Activated CD8-positive, alpha-beta memory T cell treated with anti-CD3 and anti-CD28 coated beads for 4 hours (primary cell): ENCODE measurements at places on chromosomes 12 and 14.

DNA sequence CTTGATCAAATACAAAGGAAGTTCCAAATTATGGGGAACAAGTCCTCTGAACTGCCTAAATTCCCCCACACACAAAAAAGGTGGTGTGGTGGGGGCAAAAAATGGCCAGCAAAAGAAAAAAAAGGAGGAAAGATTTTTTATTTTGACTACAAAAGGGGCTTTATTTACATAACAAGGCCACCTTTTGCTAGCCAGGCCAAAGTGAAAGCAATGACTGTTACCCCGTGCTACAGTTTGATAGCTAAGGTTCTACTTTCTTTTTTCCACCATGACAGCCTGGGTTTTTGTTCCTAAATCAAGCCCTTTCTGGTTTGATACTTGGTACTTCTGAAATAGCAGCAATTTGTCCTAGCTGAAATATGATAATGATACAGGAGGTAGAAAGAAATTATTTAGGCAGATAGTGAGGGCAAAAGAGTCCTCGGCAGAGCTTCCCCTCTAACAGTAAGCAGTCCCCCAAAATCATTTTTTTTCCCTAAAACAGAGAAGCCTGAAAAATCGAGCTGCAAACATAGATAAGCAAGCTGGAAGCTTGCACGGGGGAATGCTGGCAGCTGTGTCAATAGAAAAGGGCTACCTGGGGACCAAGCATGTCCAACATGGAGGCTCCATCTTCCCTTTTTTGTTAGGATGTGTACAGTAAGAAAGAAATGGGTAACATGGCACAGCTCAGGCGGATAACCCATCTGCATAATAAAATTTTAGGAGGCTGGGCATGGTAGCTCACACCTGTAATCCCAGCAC is 8.9 kb upstream of the B4GALNT1 start:
- no peak for DNase-seq

GRCh38 chr12:112468046-112468445 is 49.3 kb downstream of the PTPN11 start:
- no peak for DNase-seq

- no peak for DNase-seq
Measured at GRCh38 chr12:15201056-15201455, 20.2 kb downstream of the RERG start.

GRCh38 chr12:53352331-53353256 is 16.4 kb upstream of the SP7 start:
- DNase-seq = peak; percentile 71

DNA sequence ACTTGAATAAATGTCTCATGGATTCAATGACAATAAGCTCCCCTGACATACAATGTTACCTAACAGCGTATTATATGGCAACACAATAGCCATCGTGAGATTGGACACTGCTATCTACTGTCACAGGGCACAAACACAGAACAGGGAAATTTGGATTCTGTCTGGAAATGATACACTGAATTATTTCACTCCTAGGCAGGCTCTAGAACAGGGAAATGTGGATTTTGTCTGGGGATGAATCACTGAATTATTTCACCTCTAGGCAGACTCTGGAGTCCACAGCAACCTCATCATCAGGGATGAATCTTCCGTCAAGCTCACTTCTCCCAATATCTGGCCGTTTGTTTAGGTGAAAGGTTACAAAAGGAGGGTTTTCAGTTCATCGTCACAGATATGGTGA is 288.8 kb downstream of the TMEM132D start:
- DNase-seq = no peak

- no peak for DNase-seq
Measured at GRCh38 chr12:56988207-56988739, 18.1 kb downstream of the ZBTB39 start.

- DNase-seq = no peak
Measured at GRCh38 chr14:57632649-57633048, 139.0 kb upstream of the CCDC198 start.

- no peak for DNase-seq
Measured at GRCh38 chr12:117294189-117294603, 67.2 kb downstream of the NOS1 start.

DNA sequence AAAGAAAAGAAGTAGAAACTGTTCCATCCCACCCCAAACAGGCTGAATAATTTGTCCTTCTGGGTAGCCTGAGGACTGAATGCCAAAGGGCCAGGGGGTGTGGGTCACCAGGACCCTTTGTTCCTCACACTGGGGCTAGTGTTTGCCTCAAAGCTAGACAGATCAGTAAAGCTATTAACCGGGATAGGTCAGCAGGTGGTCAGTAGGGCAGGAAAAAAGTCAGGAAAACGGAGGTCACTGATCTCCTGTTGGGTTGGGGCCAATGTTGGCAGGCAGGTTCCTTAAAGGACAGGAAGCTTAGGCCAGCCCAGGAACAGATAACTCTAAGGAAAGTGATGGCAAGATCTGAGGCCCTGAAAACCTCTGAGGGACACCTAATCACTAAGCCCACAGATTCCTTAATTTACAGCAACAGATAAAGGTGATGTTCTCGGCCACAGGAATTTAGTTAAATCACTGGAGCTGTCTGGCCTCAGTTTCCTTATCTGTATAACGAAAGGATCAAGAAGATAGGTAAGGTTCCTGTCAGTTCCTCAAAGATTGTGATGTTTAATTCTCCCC is 22.7 kb upstream of the TMPO start:
- no peak for DNase-seq

DNA sequence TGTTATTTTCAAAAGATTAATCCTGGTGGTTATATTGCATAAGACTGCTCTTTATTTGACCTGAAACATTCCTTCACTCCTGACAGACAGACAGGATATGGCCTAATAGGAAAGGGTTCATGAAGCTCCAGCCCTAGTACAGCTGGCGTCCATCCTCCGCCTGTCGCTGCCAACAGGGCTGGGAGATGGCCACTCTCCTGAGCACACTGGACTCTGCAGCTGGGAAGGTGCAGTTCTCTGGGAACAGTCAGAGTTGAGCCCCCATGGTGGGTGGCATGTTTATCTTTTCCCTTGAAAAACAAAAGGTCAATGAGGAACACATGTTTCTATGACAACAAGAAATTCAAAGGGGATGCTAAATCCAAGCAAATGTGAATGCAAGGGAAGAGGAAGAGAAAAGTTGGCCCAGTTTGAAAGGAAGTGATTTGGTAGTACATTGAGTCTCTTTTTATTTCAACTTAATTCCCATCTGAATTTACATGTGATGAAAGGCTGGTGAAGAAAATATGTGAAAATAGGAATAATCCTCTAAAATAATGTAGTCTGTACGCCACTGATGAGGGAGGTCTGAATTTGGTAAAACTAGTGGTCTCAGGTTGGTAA is 89.9 kb upstream of the DCN start:
- no peak for DNase-seq

GRCh38 chr14:52106840-52107239 is 38.0 kb upstream of the NID2 start:
- DNase-seq = no peak

- no peak for DNase-seq
Measured at GRCh38 chr12:57894399-57895292, 46.7 kb upstream of the ATP23 start.

DNA sequence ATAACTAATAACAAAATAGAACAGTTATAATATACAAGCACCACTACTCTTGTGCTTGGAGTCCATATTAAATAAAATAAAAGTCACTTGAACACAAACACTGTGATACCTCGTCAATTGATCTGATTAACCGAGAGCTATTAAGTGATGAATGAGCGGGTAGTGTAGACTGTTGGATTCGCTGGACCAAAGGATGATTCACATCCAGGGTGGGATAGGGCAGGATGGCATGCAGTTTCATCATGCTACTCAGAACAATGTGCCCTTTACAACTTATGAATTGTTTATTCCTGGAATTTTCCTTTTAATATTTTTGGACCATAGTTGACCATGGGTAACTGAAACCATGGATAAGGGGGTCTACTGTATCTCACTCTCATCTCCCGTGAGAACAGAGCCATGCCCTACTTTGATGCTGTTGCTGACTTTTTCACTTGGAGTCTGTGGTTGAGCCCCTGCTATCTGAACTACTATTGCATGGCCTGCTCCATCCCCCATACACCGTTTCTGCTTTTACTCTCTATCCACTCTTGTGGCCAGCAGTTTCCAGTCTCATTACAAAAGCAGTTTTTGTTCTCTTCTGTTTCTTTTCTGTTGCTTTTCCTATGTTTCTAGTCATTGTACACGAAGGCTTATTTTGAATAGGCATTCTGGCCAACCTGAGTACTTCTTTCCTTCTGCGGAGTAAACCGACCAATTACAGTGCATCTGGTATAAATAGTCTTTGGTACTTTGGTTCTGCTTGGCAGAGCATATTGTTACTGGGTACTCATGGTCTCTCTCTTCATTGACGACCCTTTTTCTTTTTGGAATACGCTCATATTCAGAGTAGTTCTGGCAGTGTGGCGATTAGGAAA is 12.2 kb downstream of the TMTC2 start:
- DNase-seq = no peak

- no peak for DNase-seq
Measured at GRCh38 chr14:20498622-20499021, 6.7 kb upstream of the RNASE10 start.

DNA sequence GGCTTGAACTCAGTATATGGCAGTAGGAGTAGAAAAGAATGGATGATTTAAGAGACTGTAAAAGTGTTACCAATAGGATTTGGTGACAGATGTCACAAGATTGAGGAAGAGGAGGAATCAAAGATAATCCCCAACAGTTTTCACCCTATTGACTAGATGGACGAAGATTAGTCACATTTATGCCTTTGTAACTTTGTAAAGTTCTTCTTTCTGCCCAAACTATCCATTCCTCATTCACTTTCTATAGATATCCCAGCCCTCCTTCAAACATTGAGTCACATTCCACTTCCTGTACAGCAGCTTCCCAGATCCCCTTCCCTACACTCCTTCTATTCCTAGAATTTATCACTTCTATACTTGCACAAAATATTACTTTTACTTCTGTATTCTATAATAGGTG is 207.9 kb downstream of the BTG1 start:
- no peak for DNase-seq

DNA sequence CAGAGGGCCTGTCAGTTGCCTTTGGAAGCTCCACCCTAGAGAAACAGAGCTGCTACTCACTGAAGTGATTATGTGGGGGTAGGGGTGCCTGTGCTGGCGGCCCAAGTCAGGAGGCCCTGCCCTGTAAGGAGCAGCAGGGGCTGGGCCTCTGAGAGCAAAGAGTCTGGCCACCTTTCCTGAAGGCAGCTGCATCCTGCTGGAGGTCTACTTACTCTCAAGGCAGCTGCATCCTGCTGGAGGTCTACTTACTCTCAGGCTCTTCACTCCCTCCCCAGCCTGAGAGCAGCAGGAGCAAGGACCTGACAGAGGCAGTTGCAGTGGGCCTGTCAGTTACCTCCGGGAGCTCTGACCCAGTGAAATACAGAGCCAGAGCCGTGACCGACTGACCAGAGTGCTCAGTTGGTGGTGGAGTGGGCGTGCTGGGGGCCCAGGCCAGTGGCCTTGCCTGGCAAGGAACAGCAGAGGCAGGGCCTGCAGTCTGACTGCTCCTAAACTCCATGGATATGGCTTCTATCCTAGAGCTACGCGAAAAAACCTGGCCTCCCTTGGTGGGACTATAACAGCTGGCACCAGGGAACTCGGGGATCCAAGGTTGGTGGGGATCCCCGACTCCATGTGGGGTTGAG is 32.3 kb downstream of the RAD51B start:
- no peak for DNase-seq

GRCh38 chr14:21300892-21301291 is 21.0 kb downstream of the RPGRIP1 start:
- DNase-seq = no peak

DNA sequence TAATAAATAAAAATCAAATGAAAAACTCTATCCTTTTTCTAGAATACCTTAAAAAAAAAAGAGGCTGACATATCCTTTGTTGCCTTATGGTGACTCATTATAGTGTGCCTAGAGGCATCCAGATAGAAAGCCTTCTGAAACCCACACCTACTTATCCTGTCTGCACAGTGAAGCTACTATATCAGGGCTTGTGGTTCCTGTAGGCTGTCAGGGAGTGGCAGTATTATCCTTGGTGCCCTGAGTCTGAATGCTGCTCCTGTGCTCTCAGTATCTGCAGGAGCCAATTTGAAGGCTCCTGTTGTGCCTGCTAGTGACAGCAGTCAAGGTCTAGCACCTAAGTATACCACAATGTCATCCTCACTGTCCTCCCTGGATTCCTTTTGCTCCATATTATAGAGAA is 168.4 kb upstream of the AVPR1A start:
- no peak for DNase-seq

DNA sequence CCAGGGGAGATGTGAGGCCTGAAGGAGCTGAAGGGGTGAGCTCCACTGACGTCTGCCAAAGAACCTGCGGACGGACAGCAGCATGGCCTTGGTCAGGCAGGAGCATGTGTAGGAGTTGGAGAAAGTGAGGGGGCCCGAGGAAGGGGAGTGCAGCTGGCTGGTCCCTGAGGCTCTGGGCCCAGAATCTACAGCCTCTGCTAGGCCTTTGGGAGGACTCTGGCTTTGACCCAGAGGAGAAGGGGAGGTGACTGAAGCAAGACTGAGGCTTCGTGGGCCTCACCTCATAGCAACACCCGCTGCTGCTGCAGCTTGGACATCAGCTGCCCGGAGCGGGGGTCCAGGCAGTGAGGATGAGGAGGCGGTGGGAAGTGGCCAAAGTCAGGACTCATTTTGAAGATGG is 216.6 kb upstream of the FKBP4 start:
- no peak for DNase-seq

DNA sequence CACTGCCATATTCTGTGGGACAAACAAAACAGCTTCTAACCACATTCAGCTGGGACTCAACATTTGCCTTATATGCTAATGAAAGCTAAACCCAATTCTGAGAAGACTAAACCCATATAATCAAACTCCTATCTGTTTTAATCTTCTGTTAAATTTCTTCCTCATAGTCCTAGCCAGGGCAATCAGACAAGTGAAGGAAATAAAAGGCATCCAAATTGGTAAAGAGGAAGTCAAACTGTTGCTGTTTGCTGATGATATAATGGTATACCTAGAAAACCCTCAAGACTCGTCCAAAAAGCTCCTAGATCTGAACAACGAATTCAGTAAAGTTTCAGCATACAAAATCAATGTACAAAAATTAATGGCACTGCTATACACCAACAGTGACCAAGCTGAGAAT is 157.1 kb downstream of the PHLDA1 start:
- no peak for DNase-seq

- DNase-seq = no peak
Measured at GRCh38 chr12:15209782-15210181, 11.4 kb downstream of the RERG start.

DNA sequence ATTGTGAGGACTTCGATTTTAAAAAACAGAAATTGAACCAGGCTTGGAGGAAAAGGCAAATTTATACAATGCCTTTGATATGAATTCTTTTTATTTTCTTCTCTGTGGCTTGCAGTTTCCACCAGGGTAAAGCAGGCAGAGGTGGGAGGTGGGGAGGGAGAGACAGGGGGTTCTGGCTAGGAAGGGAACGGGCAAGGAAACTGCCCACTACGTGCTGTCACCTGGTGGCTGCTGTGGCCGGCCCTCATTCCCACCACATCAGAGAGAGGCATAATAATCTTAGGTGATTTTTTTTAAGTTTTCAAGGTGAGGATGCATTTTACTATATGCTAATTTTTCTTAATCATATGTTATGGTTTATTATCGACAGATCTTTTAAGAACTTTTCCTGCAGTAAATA is 145.8 kb downstream of the CACNA1C start:
- no peak for DNase-seq

- DNase-seq = no peak
Measured at GRCh38 chr12:22656831-22657230, 31.9 kb downstream of the ETNK1 start.
